ENCODE measurements at places on chromosomes 4 and X.

GRCh38 chr4:80362578-80363181, 27.1 kb downstream of the CFAP299 start:
- peak; percentile 30 for DNase-seq

GRCh38 chr4:1050486-1051213, 39.2 kb downstream of the FGFRL1 start:
- no peak for DNase-seq

DNA sequence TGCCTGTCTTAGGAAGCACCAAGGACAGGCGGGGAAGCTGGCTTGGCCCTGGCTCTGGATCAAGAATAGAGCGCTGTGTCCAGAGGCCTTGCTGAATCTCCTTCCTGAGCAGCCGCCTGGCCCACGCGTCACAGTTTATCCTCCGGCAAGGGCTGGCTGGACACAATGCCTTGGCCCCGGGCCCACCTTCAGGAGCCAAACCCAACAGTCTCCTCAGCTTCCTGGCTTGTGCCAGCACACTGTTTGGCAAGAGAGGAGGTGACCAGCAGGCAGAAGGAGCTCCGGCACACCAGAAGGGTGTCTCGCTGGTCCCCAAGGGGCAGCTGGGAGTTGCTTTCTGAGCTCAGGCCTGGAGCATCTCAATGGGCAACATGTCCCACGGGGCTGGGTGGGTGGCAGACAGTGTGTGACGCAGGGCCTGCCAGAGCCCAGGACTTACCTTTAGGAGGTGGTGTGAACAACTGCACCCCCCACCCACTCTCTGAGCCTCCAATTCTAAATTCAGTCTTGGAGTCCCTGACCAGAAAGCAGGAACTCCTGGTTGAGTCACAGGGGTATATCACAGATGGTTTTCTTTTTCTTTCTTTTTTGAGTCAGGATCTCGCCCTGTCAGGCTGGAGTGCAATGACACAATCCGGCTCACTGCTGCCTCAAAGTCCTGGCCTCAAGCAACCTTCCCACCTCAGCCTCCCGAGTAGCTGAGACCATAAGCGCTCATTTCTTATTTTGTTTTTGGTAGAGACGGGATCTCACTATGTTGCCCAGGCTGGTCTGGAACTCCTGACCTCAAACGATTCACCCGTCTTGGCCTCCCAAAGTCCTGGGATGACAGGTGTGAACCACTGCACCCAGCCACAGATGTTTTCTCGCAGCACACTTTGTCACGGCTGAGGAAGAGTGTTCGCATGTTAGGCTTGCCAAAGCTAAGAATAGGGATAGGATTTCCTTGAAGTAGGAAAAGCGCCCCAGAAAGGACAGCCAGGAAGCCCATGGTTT, 361.2 kb downstream of the BCOR start:
- no peak for DNase-seq

DNA sequence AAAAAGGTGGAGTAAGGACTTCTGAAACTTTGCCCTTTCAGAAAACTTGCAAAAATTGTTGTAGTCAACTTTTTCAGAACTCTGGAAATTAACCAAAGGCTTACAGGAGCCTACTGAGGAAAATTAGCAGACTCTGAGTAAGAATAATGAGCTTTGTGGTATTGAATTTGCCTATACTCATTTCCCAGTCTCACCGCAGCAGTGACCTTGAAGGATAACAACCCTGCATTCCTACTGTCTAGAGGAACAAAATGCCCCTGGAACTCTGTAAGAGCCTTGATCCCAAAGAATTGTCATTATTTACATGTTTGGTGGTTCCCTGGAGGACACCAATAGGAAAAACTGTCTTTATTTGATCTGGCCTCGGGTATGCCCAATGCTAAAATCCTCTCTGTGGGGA, 57.9 kb downstream of the MND1 start:
- DNase-seq = no peak

GRCh38 chr4:130995988-130996387, 1900.0 kb downstream of the C4orf33 start:
- DNase-seq = no peak
